ENCODE measurements at places on chromosomes 1 and 21. TPM values are rescaled to one million over a fixed set of nuclear protein-coding genes. Genes with fewer than 3 reads are reported as not detected.

GRCh38 chr21:39527664-39528381 lies 76.1 kb downstream of the SH3BGR start:
- DNase-seq: no peak

GRCh38 chr1:24946861-24947658 lies 17.0 kb upstream of the RUNX3 start:
- DNase-seq: no peak

DNA sequence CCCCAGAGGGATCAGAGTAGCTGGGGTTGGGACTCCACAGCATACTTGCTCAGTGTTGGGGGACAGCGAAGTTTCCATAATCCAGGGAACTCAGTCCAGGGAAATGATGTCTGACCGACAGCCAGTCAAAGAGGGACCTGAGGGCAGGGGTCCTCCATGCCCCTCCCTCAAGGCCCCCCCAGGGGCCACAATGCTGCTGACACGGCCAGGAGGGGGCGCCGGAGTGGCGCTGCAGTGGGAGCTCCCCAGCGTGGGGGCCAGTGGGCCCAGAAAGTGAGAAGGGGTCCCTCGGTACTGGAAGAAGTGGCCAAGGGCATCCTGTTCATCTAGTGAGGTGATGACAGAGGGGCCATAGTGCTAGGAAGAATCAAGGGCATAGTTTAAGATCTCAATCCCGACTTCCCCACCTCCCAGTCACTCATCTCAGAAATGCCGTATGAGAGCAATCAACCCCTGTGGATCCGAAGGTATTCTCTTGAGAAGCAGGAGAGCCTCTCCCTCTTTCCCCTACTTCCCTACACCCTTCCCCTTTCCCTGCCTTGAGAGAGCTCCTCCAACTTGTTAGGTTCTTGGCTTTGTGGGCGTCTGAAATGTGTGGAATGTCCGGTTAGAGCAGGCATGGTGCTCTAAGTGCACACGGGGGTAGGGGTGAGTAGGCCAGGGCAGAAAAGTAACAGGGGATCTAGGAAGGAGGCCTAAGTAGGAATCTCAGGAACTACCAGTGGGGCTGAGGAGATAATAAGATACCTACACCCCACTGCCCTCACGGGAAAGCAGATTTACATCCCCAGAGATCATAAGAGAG lies 4.1 kb downstream of the NUDT17 start:
- no peak for DNase-seq

Gene ITLN2
- polyA plus RNA-seq: 0.15 TPM

- DNase-seq: no peak
Observed at GRCh38 chr1:119007670-119008482, 19.7 kb upstream of the TBX15 start.

Gene ZNF695
- not detected for polyA plus RNA-seq

Gene SELENON
- 53.2 TPM for polyA plus RNA-seq

Gene CFHR1
- polyA plus RNA-seq: not detected

Gene MAP3K6
- polyA plus RNA-seq: 48.6 TPM
